ENCODE measurements at places on chromosomes 2 and 18.

DNA sequence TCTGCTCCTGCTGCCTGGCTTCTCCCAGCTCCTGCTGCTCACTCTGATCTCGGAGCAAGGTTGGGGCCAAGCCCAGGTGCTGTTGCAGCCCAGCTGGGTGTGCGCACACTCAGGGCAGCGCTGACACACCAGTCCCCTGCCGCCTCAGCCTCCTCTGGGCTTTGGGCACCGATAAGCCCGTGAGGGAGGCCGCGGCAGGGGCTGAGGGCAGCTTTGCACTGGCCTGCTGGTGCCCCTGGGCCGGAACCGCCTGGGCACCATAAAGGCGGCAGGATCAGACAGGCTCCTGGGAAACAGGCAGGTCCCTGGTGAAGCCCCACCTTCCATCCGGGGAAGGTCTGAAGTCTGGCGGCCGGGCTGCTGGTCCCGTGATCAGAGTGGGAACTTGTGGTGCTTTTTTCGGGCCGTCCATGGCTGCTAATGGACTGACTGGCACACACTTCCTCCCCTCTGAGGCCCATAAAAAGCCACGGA, 14.1 kb upstream of the EML6 start:
- peak; percentile 51 for DNase-seq

DNA sequence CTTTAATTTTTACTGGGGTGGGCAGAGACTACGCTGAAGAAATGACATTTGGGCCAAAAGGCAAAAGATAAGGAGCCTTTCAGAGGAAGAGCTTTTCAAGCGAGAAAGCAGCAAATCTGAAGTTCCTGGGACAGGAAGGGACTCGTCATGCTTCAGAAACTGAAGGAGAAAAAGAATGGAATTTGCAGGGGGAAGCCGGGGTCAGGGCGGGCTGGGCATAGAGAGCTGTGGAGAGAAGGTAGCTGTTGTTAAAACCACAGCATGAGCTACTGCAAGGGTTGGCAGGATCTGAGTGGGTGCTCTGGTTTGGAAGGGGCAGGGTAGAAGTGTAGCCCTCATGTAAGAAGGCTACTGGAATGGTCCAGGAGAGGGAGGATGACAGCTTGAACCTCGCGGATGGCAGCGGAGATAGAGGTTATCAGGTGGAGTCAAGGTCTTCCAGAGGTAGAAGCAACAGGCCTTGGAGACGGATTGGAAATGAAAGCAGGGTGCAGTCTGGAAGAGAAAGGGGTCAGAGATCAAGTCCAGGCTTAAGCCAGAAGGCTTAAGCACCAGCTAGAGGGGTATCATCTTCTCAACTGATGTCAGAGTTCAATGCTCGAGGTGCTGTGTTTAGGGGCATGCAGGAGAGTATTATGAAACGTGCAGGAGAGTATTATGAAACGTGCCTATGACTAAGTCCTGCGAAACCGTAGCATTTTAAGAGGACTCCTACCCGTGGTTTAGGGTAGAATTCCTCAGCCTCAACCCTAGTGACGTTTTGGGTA, 18.9 kb downstream of the ATP8B1 start:
- no peak for DNase-seq

- DNase-seq = no peak
Observed at GRCh38 chr2:74576211-74576862, 21.8 kb downstream of the DOK1 start.

DNA sequence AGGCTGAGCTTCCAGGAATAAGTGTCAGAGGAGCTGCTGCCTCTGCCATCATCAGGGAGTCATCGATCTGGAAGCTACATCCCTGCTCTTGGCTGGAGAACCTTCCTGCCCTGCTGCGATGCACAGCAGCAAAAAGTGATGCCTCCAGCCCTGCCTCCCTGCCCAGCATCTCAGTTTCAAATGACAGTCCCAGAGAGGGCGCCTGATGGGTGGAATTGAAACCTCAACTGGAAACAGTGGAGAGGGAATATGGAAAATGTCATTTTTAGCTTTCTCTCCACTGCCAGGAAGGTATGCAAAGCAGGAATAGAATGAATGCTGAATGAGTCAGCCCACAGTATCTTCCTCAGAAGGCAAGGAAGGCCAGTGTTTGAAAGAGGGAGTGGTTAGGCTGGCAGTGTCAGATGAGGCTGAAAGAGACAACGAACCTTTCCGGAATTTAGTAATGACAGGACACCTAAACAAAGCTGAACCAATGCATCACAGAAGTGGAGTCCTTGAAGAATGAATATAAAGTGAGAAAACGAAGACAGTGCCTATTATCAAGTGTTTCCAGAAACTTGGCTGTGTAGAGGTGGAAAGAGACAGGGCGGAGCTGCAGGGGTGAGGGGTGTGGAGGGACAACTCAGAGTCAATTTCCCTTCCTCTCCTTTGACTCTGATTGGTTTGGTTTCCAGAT, 153.9 kb upstream of the NDUFV2 start:
- DNase-seq = no peak

GRCh38 chr2:120241684-120242083, 11.0 kb upstream of the RALB start:
- DNase-seq = no peak

GRCh38 chr18:37019157-37019827, 190.4 kb downstream of the KIAA1328 start:
- peak; percentile 55 for DNase-seq

GRCh38 chr2:3837086-3837485, 133.7 kb downstream of the DCDC2C start:
- DNase-seq = no peak

DNA sequence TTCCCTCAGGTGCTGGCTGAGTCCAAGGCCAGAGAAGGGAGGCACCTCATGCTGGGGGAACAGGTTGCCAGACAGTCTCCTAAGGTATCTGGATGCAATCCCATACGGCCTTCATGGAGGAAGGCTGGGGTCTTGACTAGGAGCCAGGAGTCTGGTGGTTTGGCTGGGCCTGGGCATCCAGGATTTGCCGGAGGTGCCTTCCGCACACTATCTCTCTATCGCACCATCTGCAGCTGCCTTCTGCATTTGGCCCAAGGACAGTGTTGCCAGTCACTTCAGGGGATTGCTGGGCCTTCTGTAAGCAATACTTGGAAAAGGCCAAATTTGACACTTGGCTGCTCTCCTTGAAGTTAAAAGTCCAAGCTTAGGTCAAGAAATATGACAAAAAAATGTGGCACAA, 327.2 kb downstream of the EN1 start:
- DNase-seq = no peak

DNA sequence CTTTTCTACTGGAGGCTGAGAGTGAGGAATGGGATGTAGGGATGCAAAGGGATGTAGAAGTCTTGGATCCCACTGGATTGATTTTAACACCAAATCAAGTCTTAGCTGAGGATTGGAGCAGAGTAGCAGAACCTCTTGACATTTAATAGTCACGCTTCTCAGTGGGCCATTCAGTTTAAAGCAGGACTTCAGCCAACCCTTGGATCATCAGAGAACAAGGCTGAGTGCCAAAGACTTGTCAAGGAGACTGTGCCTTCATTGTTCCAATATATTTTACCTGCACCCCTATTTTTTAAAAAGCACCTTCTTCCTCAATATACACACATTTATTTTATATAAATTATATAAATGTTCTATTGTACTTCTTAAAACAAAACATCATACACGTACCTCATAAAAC, 242.4 kb upstream of the ST6GAL2 start:
- no peak for DNase-seq

DNA sequence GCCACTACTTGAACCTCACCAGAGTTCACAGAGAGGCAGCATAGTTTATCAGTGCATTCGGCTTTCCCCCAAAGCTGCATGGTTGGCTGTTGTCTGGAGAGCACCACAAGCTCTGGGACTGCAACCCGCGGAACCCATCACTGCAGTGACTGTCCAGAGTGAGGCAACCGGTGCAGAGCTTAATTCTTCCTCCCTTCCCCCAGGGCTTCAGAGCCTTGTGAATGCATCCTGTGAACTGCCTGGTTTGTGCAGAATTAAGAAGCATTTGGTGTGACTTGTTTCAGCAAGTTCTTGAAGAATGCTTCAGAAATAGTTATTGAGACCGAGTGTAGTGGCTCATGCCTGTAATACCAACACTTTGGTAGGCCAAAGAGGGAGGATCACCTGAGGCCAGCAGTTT, 99.2 kb upstream of the FOSL2 start:
- DNase-seq = no peak

DNA sequence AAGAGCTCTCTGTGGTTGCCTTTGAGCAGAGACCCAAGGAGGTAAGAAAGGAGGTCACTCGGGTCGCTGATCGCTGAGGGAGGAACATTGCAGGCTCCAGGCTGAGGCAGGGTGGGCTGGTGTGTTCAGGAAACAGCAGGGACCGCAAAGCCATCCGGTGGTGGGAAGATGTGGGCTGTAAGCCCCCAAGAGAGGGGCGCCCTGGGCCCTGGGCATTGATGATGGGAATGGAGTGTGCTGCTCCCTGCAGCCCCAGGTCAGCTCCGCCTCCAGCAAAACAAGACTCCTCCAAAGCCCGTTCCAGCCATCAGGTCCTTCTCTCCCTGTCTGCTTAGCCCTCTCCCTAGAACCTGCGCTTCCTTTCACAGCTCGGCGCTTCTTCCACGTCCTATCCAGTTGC, 229.7 kb downstream of the KLHL29 start:
- peak; percentile 25 for DNase-seq

DNA sequence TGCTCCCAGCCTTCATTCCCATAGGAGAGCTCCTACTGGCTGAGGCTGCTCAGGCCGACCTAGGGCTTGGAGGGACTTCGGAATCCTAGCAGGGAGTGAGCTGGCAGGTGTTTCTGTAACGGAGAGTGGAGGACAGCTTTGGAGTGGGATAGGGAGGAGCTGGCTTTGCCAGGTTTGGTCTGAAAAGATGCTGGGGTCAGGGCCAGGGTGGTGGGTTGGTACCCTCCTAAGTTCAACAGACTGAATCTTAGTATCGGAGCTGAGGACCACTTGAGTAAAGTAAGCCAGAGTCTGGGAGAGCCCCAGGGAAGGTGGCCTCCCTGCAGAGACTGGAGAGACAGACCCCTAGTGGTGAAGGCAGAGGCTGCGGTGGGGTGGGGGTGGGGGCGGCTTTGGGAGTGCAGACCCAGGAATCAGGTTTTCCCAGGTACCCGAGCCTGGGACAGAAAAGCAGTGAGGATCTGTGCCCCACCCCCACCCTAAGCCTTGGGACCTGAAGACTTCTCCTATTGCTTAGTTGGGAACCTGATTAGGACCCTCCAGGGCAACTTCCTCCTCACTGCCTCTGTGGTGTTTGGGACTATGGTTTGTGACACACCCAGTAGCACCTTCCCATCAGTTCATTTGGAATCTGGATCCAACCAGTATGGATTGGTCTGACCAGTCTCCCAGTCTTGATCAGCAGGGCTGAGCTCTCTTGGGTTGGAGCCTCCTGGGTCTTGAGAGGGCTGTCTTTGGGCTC, 3.0 kb downstream of the CNNM4 start:
- DNase-seq = peak; percentile 77

DNA sequence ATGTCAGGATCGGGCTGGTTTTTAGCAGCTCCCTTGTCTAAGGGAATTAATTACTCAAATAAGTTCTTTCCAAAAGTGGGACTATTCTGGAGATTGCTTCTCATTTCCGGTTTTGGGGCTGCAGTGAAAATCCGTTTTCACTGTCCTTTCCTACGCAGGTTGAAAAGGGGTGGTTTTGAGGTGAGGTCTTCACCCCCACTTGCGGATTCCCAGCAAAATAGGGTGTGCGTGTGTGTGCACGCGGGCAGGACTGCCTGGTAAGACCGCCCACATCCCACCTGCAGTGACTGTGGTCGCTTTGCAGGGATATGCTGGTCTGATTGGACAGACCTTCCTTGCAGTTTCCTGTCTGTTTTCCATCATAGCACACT, 472 bp upstream of the PLEKHM3 start:
- DNase-seq = peak; percentile 34

DNA sequence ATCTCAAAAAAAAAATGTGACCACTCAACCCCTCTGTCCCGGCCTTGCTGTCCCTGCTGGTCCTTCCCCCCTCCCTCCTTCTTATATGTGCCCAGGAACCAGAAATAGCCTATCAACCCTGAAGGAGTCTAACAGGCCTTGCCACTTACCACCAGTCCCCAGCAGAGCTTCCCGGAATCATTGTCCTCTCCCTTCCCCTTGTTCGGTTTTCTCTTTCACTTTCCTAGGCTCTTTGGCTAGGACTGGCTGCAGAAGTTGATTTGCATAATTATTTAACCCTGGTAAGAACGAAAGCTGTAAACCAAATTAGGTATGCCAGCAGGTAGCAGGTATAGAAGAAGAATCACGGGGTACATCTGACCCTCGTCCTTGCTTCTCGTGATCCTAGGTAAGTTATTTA, 72.6 kb upstream of the ZNF532 start:
- no peak for DNase-seq

DNA sequence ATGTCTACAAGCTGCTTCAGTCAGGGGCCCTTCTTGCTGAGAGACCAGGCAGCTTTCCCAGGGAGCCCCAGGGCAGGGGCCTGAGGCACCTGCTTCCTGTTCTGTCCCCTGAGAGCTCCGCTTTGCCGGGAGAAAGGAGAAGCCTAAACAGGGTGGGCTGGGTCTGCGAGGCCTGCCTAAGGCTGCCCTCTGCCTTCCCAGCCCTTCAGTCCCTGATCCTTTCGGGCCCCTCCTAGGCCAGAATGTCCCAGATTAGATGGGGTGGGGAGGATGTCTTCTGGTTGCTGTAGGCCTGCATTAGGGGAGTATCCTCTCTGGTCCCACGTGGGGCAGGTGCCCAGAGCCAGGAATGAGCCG, 72.4 kb downstream of the TGOLN2 start:
- peak; percentile 70 for DNase-seq

- DNase-seq = no peak
Observed at GRCh38 chr2:215460682-215461382, 25.0 kb upstream of the FN1 start.

- DNase-seq = peak; percentile 81
Observed at GRCh38 chr2:25310965-25311864, 30.5 kb downstream of the DNMT3A start.

- DNase-seq = no peak
Observed at GRCh38 chr2:28470759-28471158, 25.1 kb upstream of the PLB1 start.

GRCh38 chr2:72211350-72211749, 63.7 kb upstream of the CYP26B1 start:
- DNase-seq = no peak

DNA sequence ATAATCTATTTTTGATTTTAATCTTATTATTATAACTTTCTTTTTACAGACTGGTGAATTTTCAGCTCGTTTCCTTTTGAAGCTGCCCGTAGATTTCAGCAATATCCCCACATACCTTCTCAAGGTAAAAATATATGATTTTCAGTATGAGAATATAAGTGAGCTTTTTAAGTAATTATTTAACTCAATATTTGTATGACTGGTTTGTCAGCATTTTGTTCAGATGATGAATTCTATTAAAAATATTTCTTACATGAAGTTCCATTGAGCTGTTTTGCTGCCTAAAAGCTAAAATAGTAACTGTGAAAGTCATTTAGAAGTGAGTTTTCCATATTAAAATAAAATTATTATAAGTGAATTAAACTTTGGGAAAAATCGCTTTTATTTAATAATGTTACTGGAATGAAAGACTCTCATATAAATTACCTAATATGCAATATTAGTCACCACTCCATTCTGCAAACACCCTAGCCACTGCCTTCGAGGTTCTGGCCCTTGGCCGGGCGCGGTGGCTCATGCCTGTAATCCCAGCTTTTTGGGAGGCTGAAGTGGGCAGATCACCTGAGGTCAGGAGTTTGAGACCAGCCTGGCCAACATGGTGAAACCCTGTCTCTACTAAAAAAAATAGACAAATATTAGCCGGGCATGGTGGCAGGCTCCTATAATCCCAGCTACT, 155.3 kb downstream of the BABAM2 start:
- DNase-seq = no peak

- no peak for DNase-seq
Observed at GRCh38 chr2:233387667-233388528, 33.6 kb downstream of the DGKD start.

Measured in GM23338 (cell line).